ENCODE measurements at places on chromosomes 3 and 15. TPM values are rescaled to one million over a fixed set of nuclear protein-coding genes. Genes with fewer than 3 reads are reported as not detected.

The PODXL2 gene
- total RNA-seq, result 1.6 TPM

The SAMMSON gene
- total RNA-seq, result 2.2 TPM

The EBLN2 gene
- total RNA-seq, result 0.53 TPM

GRCh38 chr3:2247831-2248230 is 149.2 kb downstream of the CNTN4 start:
- H3K36me3 ChIP-seq, result no peaks in the 10 kb centered on the region
- H3K4me1 ChIP-seq, result no peaks in the 10 kb centered on the region
- no peaks in the 10 kb centered on the region for H3K27me3 ChIP-seq

The GOLGA8T gene
- total RNA-seq, result 1.4 TPM

All from ascending aorta (tissue), 2 donors.